ENCODE measurements at places on chromosomes 6 and 20.

DNA sequence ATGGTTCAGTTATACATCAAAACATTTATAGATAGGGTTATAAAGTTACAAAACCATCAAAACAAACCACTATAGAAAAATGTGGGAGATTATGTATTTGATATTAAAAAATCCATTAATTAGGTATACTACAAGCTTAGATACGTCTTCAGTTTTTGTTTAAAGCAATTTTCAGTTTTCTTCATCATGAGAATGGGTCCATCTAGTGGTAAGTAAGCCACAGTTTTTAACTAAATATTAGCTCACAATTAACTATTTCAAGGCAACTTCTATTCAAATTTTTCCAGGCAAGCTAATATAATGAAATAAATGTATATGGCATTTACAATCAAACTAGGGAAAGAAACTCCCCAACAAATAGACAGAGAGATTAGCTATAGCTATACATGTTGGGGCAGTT, 44.4 kb downstream of the RNGTT start:
- no peak for DNase-seq

- DNase-seq: peak; percentile 2
Measured at GRCh38 chr6:66556936-66557335, 849.9 kb upstream of the EYS start.

DNA sequence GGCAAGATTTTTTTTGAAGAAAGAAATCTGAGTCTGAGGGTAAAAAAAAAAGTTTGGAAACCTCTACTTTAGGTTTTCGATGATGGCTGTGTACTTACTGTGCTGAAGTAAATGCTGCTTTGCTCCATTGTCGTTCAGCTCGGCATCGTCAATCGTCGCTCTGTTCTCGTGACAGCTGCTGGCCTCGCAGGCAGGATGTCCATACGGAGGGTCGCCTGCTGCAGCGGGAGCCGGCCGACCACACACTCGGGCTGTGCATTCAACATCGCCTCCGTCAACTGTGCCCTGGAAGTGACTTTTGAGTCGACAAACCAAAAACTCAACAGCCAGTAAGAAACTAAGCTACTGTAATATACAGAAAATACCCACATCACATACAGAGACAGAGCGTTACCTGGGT, 53.1 kb upstream of the SMOC2 start:
- DNase-seq: no peak

DNA sequence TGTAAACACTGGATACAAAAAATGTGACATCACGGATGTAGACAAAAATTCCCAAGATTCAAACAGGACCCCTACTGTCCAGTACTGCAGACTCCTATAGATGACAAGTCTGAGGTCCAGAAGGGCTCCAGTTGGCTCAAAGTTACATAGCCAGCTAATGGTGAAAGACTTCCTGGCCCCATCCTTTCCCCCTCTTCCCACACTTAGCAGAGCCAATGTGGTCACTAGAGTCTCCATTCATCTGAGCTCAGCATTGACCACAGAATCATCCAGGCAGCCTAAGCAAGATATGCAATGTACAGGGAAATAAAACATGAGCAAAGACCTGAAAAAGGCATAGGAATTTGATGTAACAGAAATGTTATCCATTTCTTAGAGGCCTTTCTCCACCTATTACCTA, 180.5 kb downstream of the ADAT2 start:
- DNase-seq: no peak

- DNase-seq: no peak
Measured at GRCh38 chr20:8640461-8640860, 428.4 kb upstream of the PLCB4 start.
